T-helper 17 cell (primary cell): ENCODE measurements at places on chromosomes 7 and 10. TPM values are rescaled to one million over a fixed set of nuclear protein-coding genes. Genes with fewer than 3 reads are reported as not detected.
A peak's percentile ranks its signal among the peaks of the same experiment; 100 is the strongest.

- no peak for DNase-seq
Observed at GRCh38 chr7:5603241-5604140, 178.0 kb downstream of the RNF216 start.

- peak; percentile 20 for DNase-seq
Observed at GRCh38 chr7:158166386-158167340, 421.0 kb downstream of the PTPRN2 start.

DNA sequence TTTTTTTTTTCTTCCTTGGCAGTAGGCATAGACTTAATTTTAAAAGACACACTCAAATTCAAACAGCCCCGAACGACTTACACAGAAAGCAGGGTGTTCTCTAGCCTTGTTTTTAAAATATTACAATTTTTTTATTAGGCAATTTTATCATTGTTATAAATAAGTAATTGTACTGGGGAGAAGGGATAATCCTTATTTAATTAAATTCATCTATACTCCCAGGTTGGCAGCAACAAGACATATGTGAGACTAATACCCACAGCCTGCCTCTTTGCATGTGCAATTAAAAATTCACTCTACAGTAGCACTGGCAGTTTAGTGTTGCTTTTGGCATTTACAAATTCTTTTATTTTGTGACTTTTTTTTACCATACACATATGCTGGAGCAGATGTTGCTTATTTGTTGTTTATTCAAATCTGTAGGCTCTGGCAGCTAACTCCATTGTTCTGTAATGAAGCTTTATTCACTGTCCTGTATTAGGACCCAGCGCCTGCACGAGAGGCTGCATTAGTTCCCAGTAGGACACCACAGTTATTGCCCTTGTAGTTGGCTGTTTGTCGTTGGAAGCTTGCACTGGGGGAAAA is 84.9 kb upstream of the PPP1R17 start:
- no peak for DNase-seq

DNA sequence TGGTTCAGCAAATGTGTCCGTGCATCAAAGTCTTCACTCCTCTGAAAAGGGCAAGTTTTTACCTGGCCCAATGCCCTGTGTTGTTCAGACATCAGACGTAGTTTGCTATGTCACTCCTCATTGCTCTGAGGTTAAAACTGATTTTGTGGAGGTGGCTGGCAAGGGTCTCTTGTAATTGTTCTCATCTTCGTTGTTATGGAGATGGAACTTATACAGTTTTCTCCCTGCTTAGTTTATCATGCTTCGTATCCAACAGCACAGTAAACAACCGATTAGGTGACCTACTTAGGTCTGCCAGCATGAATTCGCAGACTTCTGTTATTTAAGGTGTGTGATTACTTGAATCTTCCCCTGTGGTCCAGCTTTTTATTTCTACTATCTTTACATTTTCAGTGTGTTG is 274.1 kb upstream of the SMIM30 start:
- no peak for DNase-seq

- no peak for DNase-seq
Observed at GRCh38 chr7:77661816-77662215, 34.4 kb upstream of the RSBN1L start.

GRCh38 chr10:89388806-89389205 is 3.6 kb upstream of the IFIT1 start:
- DNase-seq: no peak

DNA sequence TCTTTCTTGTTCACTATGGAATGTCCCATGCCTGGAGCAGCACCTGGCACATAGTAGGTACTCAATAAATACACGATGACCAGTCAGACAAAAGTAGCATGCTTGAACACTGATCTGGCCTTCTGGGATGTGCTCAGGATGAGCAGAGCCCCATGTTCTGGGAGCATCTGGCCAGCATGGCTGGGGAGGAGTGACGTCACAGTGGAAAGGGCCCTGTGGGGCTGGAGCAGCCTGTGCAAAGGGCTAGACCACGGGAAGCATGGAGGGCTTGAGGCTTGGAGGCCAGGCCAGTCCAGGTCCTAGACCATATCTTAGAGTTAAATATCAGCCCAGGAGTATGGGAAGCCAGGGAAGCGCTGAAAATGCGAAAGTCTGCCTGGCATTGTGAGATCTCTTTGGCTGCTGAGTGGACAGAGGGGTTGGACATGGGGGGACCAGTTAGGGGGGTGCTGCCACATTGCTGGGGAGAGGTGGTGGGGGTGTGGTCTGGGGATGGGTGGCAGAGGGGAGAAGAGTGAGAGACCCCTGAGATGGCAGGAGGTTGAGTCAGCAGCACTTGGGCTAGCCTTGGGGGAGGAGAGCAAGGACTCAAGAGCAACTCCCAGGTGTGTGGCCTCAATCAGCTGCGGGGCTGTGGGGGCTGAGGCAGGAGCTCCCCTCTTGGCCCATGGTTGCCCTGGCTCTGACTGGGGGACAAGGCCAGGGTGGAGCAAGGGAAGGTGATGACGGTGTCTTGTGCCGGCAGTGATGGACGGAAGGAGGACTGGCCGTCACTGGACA is 34.9 kb downstream of the ZCCHC24 start:
- DNase-seq: no peak

- no peak for DNase-seq
Observed at GRCh38 chr10:83957168-83957947, 182.0 kb upstream of the GHITM start.

DNA sequence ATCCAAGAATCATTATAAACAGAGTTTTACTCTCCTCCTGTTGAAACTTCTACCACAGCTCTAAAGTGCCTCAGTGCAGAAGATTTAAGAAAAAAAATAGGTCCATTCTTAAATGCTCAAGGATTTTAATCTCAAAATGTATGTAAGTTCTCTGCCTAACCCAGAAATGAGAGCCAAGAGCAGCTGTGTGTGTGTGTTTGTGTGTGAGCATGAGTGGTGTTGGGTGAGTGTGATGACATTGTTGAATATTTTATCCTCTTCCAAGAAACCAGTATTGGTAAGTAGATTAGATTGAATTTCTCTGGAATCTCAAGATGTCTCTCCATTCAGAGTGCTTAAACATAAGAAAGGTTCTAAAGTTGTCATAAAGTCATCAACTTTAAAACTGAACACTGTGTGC is 363.6 kb upstream of the NFE2L3 start:
- DNase-seq: no peak

GRCh38 chr7:157643525-157643970 is 306.7 kb downstream of the DNAJB6 start:
- no peak for DNase-seq

- DNase-seq: no peak
Observed at GRCh38 chr10:124627866-124628675, 116.1 kb downstream of the FAM53B start.

DNA sequence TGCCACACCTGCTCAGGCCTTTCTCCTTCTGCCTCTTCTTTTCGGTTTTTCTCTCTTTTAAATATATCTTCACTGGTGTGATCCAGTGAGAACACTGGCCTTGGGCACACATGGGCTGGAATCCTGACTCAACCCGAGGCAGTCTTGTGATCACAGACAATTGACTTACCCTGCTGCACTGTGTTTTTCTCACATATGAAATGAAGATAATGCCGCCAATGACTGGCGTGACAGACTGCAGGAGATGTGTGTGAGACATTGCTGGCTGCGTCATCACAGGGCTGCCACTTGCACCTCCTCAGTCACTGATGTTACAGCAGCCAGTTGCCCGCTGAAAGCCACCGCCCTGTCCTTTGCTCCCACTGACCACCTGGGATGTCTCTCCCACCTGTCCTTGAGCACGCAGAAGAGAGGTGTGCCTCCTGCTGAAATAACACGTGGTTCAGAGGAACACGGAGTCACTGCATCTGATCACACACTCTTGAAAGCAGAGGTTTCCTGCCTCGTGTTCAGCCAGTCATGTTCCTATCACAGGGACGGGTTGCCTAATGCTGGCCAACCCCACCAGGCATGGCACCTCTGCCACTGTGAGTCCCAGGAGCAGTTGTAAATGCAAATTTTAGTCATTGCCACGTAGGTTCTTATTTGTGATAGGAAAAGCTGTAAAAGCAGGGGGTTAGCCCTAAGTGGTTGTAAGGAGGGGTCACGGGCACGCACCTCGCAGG is 124.6 kb upstream of the LANCL2 start:
- DNase-seq: no peak

DNA sequence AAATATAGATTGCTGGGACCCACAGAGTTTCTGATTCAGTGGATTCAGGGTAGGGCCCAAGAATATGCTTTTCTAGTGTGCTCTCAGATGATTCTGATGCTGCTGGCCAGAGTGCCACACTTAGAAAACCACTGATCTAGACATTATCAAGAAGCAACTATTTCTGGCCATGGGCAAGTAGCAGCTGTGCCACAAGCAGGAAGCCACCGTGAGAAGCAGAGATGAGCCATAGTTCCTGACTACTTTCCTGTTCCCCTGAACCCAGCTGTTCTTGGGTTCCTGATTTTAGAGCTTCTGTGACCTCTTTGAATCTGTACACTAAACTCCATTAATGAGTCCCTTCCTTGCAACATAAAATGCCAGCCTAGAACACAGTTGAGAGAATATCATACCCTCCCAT is 38.1 kb upstream of the PIK3AP1 start:
- DNase-seq: no peak

DNA sequence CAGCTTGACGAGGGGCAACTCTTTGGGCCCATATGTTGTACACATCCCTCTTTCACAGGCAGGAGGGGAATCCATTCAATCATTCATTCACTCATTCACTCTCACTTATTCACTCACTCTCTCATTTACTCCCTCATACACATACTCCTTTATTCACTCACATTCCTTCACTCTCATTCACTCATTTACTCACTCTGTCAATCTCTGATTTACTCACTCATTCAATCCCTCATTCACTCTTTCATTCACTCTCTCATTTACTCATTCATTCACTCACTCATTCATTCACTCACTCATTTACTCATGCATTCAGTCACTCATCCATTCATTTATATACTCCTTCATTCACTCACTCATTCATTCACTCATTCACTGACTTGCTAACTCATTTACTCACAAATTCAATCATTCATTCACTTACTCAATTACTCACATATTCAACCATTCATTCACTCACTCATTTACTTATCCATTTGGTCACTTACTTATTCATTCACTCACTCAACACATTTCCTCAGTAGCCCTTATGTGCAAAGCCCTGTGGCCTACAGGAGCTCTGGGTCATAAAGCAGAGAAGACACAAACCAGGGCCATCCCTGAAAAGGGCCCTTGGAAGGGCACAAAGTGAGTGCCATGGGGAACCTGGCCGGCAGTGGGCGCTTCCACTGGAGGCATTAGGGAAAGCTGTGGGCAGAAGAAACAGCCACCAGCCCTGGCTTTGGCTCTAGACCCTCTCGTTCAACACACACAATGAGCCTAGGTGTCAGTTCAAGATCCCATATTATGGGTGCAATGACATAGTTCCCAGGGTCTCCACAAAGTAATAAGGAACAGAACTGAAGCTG is 26.0 kb downstream of the HIP1 start:
- DNase-seq: no peak

- no peak for DNase-seq
Observed at GRCh38 chr10:94430701-94431100, 28.4 kb downstream of the TBC1D12 start.

DNA sequence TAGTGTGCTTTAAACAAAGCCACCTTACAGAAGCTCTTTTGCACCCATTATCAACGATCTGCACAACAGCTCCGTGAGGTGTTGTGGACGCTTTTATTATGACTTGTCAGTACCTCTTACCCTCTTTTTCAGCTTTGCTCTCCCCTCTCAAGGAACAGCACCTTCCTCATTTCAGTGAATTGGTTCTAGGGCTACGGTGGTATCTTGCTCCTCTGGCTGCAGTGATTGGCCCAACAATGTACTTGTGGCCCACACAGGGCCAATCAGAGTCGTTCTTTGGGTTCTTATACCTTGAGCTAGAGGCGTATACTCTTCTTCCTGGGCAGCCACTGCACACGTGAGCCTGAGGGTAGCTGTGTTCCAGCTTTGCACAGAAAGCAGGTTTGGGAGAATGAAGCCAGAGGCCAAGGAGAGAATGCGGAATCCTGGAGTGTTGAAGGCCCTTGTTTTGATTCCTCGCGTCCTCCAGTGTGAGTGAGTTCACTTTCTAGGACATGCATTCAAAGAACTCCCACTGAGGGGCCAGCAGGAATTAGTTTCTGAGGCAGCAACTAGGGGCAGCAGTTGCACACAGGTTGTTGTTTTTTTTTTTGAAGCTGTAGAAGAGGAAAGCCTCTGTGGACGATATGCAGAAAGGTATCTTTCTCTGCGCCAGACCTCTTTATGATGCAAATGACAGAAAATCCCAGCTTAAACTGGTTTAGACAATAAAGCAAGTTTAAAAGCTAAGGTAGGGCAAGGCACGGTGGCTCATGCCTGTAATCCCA is 49.8 kb upstream of the PDZD8 start:
- no peak for DNase-seq

- DNase-seq: no peak
Observed at GRCh38 chr7:311131-311680, 21.2 kb downstream of the FOXL3 start.

DNA sequence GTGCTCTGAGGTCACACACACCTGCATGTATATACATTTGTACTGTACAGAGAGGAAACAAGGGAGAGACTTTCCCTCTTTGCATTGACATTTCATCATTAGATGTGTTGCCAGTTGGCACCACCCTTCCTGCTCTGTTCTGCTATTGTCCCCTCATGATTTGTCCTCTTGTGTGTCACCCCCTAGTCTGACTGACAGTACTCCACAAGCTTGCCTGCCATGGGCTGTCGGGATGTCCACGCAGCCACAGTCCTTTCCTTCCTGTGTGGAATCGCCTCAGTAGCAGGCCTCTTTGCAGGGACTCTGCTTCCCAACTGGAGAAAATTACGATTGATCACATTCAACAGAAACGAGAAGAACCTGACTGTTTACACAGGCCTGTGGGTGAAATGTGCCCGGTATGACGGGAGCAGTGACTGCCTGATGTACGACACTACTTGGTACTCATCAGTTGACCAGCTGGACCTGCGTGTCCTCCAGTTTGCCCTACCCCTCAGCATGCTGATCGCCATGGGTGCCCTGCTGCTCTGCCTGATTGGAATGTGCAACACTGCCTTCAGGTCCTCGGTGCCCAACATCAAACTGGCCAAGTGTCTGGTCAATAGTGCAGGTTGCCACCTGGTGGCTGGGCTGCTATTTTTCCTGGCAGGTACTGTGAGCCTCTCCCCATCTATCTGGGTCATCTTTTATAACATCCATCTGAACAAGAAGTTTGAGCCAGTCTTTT is 9.4 kb downstream of the CLDN12 start:
- DNase-seq: no peak

The TMEM273 gene
- total RNA-seq: 39.6 TPM

The OR9A2 gene
- not detected for total RNA-seq

The HYAL4 gene
- total RNA-seq: not detected

The EN2 gene
- total RNA-seq: not detected

The SOSTDC1 gene
- not detected for total RNA-seq

The RAB19 gene
- total RNA-seq: 2.1 TPM

The TMEM225B gene
- total RNA-seq: 1.4 TPM

The FOXI2 gene
- total RNA-seq: not detected

The ATRNL1 gene
- total RNA-seq: not detected

The SFRP5 gene
- total RNA-seq: not detected

The TAS2R3 gene
- total RNA-seq: 0.87 TPM

The SEMA3D gene
- total RNA-seq: 0.12 TPM

The PDE6C gene
- total RNA-seq: not detected

The SORCS1 gene
- not detected for total RNA-seq

The SERPINE1 gene
- total RNA-seq: 0.32 TPM

The VSTM4 gene
- total RNA-seq: not detected

The RPEL1 gene
- not detected for total RNA-seq
